Urothelium cell line (cell line): ENCODE measurements at places on chromosomes 6 and 20.

GRCh38 chr6:40718401-40718800 lies 131.2 kb upstream of the LRFN2 start:
- no peak for DNase-seq

GRCh38 chr6:36377594-36377993 lies 9.9 kb downstream of the ETV7 start:
- no peak for DNase-seq

GRCh38 chr6:29016559-29017427 lies 11.7 kb upstream of the ZNF311 start:
- DNase-seq, result peak; percentile 58

DNA sequence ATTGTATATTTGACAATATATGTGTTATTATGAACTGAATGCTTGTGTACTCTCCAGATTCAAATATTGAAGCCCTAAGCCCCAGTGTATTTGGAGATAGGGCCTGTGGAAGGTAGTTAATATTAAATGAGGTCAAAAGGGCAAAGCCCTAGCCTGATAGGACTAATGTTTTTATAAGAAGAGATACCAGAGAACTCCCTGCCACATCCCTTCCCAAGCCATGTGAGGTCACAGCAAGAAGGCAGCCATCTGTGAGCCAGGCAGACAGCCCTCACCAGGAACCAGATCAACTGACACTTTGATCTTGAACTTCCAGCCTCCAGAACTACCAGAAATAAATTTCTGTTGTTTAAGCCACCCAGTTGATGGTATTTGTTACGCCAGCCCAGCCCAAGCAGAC lies 36.4 kb upstream of the FBXL4 start:
- no peak for DNase-seq

DNA sequence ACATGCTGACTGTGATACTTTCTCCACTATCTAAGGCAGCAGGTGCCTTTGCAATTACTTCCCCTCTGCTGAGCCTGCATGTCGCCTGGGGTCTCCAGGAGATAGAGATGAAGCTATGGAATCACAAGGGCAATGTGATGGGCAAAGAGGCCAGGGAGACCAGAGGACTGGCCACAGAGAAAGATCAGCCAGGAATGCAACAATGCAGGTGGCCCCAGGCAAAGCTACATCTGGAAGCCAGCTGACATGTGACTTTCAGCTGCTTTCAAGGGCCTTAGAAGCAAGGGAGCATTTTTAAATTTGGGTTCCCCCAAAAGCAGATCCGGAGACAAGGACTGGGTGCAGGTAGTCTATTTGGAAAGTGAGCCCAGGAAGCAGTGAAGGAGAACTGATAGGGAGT lies 107.9 kb upstream of the SRSF6 start:
- no peak for DNase-seq

DNA sequence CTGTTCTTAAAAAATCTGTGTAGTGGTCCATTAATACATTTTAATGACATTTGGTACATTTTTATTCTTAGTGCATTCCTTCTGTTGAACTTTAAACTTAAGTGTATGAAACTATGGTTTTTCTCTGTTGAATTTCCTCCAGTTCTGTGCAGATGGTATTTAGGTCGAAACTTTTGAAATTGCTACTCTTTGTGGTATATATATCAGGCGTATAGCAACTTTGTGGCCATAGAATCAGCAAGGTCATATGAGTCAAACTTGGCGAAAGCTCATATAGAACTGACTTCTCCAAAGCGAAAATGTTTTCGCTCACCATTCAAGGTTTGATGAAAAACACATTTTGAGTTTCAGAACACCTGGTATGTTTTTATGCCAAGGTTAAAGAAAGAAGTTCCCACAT lies 93.7 kb downstream of the MAP3K4 start:
- DNase-seq, result no peak

DNA sequence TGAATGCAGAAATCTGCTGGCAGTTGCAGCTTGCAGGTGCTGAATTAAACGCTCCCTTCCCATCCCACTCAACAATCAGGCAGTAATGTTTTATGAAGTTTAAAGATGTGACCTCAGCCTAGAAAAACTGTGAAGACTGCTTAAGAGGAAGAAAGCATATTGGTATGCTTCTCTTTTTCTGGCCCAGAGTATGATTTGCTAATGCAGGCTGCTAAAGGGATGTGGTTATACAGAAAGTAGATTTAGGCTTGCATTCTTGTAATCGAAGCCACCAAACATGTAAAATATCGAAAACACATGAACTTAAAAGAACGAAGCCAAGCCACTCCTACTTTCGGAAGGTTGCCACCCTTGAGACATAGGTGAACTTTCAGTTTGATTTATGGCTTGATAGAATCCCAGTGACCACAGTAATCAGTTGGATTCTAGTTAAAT lies 40.7 kb downstream of the MAP3K5 start:
- no peak for DNase-seq

DNA sequence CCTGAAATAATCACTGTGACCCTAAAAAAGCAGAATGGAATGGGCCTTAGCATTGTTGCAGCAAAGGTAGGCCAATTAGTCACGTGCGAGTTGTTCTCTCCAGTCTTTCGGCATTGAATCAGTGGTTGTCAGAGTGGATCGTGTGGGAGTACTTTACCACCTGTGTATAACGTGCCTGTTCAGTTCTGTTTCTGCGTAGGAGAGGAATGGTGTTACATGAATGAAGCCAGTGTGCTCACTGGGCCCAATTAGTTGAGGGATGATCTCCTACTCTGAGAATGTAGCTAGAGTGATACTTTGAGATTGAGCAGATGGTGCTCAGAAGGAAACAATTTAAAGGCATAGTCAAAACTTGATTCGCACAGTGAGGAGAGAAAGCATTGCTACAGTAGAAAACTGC lies 72.4 kb upstream of the KIF25 start:
- no peak for DNase-seq

DNA sequence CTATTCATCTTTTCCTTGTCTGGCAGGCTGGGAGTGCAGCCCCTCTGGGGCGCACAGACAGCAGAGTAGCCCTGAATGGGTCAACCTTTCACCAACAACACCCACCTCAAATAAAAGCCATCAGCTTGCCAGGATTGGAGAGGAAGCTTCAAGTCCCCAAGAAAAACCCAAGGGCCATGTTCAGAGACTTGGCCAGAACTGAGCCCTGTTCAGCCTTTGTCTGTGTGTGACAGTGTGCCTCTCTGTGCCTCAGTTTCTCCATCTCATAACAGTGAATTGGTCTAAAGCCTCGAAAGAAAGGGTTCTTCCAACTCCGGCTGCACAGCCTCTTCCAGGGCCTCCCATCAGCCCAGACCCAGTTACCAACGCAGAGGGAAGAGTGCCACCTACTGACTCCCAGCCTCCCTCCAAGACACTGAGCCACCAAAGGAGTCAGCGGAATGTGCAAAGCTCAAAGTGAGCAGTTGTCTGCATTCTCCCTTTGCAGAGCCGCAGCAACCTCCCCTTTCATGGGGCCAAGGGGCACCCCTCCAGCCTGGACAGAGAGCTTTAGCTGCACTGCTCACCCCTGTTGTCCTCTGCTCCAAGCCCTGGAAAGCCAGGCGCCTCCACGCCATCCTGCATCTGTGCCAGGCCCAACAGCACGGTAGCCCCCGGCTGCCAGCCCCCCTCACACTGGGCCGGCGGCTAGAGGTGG lies 82.7 kb upstream of the TOP1 start:
- peak; percentile 46 for DNase-seq

DNA sequence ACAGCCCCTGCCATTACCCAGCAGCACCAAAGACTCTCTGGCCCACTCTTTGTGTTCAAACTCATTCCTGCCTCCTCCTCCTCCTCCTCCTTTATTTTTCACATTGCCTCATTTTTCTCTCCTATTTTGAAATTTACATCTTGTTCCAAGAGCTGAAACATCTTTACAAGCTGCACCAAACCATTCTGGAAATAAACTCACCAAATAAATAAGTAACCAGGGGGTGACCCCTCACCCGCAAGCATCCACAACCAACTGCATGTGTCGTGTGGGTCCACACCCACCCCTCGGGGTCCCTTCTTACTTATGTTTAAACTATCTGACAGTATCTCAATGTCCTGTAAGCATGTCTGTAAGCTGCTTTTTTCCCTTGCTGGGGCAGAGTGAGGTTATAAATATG lies 1.4 kb downstream of the KCNB1 start:
- no peak for DNase-seq

GRCh38 chr6:17980329-17980728 lies 7.1 kb downstream of the KIF13A start:
- DNase-seq, result no peak

- DNase-seq, result no peak
These were observed 14.5 kb downstream of the TCF15 start for GRCh38 chr20:595330-596308.

- DNase-seq, result no peak
These were observed 24.8 kb downstream of the SAMHD1 start for GRCh38 chr20:36926653-36927200.

DNA sequence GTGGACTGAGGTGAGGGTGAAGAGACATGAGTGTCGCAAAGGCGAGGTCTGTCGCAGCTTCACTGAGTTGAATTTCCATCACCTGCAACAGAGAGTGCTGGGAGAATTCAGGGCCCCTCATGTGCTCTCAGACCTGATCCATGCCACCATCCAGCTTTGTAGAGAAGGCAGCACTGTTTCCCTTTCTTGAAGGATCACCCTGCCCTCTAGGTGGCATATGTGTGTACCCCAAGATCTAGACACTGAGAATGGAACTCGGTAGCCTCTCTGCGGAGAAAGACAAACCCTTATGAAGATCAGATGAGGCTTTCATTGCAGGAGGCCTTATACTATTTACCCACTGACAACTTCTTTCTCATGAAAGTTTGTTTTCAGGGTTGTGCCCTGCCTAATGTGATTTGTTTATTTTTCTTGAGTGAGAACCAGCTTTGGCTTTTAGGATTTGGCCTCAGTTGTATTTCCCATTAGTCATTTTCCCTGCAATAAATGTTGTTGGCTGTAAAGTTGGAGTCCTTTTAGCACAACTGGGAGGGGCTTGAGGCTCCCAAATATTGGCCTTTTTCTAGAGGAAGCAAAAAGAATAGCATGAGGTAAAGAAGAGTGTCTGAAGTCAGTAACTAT lies 811.3 kb downstream of the DHX35 start:
- no peak for DNase-seq

GRCh38 chr6:34696189-34696738 lies 303 bp downstream of the ILRUN start:
- DNase-seq, result no peak

DNA sequence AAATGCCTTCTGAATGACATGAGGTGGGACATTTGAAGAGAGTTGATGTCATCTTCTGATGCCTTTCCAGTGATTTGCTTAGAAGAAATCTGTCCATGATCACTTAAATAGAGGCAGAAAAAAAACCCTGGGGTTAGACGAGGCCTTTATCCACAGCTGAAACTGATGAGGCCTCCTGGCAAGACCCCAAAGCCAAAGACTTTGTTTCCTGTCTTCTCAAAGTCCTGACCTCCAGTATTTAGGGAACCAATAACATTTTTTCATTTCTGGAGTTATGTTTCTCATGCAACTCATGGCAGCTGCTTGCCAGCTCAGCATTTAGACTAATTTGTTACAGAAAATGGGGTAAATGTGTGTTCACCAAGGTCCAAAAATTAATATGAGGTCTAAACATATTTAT lies 248.0 kb upstream of the PRDM1 start:
- no peak for DNase-seq

DNA sequence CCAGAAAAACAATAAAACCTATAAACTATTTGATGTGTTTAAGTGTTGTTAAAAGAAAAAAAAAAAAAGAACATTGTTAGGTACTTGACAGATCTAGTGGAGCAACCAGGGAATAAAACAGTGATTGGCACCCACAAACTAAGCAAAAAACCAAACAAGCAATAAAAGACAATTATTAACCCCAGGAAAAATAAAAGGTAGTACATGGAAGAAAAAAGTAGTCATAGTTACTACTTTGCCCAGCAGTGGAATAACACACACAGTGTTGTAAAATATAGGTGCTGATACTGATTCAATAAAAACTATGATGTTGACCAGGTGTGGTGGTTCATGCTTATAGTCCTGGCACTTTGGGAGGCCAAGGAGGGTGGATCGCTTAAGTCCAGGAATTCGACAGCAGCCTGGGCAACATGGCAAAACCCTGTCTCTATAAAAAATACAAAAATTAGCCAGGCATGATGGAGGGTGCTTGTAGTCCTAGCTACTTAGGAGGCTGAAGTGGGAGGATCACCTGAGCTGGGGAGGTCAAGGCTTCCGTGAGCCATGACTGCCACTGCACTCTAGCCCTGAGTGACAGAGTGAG lies 43.9 kb downstream of the PIGU start:
- no peak for DNase-seq

- DNase-seq, result peak; percentile 16
These were observed 82.5 kb upstream of the PLEKHG1 start for GRCh38 chr6:150517175-150517574.

- no peak for DNase-seq
These were observed 6.5 kb upstream of the SPTLC3 start for GRCh38 chr20:13002251-13002650.

DNA sequence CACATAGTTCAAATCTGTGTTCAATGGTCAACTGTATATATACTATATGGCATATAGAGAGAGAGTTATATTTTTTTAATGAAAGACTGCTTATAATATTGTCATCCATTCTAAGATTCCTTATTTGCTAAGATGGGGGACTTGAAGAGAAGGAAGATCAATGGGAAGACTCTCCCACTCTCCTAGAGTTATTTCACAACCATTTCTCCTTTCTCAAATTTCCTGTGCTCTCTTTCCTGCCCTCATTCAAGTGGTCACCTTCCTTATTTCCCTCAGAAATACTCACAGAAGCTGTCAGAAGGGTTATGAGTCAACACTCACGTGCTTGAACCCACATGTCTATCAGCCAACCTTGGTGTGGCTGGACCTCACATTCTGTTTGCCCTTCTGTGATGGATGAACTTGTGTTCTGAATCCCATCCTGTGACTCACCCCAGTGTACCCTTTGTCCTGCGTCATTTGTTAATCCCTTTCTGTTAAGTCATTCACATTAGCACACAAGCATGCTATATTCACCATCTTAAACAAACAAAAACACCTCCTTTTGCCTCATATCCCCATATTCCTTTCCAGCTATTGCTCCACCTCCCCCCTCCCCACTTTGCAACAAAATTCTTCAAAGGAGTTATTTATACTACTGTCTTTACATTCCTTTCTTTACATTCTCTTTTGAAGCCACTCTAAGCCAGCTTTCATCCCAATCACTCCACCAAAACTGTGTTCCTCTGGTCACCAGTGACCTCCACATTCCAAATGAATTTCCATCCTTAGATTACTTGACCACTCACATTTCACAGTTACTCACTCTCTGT lies 279.3 kb upstream of the TCF21 start:
- DNase-seq, result peak; percentile 82

DNA sequence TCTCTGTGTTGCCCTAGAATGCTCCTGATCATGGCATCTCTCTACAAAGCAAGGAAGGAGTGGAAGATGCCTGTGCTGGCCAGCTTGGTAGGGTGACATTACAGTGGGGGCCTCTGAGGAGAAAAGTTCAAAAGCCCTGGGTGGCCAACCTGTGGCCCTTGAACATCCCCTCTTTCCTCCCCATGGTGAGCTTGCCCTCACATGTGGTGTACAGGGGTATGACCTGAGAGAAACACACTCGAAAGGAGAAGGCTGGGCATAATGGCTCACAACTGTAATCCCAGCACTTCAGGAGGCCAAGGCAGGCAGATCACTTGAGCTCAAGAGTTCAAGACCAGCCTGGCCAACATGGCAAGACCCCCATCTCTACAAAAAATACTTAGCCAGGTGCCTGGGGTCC lies 36.6 kb upstream of the SCAF8 start:
- no peak for DNase-seq
